Non-pigmented ciliary epithelial cell (primary cell): ENCODE measurements at places on chromosomes 7 and 10.

- DNase-seq, result no peak
These were observed at the start of gene AGR2 for GRCh38 chr7:16804674-16805439. AGR2 (minus strand) TSS chr7:16804999; CDS start chr7:16801796, 3,203 bp downstream.

DNA sequence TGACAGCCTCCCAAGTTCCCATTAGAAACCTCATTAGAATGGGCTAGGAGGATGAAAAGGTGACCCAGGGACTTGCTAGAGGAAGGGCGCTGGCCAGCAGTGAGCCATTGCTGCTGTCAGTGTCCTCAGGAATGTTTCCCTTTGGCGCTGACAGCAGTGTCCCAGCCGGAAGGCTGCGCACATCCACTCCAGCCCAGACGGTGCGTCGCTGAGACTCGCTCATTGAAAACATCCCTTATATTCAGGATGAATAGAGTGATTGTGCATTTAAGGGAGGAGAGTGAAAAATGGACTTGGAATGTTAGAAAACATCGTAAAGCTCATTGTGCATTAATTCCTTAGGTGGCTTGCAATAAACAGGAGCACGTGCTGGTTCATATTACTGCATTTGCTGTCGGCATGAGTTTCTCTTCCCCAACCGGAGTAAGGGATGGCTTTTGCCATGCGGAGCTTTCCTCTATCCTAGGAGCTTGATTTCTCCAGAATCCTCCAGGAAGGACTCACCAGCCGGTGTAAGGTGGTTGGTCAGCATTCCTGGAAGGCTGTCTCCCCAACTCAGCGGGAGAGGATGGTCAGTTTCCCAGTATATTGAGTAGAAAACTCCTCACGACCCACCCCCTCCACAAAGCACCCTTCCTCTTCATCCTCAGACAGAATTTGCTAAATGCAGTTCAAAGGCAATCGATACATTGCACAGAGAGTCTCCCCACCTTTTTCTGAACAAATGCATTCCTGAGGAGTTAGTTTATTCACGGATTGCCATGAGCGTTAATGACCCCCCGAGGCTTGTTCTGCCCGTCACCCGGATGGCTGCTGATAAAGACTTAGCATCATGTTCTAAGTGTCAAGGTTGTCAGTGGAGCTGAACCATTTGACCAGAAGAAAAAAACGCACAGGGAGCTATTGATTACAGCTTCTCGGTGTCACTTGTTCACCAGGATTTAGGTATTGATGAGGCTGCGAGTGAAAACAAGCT is 201.8 kb downstream of the EBF3 start:
- no peak for DNase-seq

DNA sequence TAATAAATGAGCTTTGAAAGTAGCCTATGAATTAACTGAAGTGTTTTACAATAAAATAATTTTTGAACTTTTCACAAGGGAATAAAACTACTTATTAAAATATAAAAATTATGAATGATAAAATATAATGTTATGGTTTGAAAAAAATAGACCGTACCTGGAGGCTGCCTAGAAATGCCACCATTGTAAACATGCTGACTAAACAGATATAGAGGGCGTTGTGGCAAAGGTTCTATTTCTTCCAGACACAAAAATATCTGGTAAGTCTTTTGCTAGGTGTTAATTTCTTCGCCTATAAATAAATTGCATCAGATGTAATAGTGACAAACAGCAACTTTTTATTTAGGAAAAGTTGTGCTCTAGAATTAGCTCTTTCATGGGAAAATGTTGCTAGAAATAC is 11.2 kb downstream of the PPP1R3A start:
- no peak for DNase-seq

DNA sequence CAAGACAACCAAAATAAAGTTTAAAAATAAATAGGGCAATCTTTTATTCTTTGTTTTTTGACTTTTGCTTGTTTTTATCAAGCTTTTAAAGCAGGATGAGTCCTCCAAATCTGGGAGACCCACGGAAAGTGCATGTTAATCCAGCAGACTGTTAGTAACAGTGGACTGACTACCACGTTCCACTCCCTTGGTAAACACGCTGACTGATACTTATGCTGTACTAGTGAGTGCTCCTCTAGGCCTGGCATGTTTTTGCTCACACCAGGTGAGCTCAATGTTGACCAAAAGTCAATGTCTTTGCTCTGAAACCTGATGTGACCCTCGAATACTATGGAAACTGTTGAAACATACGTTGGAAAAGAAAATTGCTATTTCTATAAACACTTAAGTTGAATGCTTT is 88.4 kb downstream of the KIAA1549 start:
- no peak for DNase-seq

GRCh38 chr10:95278061-95278988 is 12.5 kb downstream of the PDLIM1 start:
- no peak for DNase-seq

DNA sequence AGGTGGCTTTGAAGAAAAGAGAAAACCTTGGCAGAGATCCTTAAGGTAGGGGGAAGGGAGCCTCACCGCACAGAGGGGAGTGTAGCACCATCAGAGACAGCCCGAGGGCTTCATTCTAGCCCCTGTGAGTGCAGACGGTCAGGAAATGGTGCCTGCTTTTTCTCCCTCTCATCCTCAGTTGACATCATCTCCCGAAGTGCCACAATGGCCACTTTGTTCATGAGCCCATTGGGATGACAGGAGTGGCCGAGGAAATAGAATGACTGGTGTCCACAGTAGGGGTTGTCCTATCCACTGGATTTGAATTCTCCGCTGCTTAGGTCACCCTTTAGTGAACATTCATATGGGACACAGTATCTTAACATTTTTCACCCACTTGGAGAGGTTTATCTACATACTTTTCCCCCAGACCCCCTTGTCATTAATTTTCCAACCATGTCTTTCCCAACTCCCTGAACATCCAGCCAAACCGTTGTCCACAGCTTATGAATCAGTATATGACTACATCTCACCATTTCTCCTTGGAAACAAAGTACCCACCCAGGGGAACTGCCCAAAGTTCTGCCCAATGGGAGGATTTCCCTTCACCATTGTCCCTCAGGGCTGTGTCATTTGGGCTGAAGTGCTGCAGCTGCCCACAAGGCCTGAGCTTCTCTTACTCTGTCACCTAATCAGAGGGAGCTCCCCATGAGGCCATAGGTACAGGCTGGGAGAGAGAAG is 108.8 kb downstream of the ADCY1 start:
- no peak for DNase-seq

GRCh38 chr10:23742807-23743206 is 303.9 kb downstream of the OTUD1 start:
- no peak for DNase-seq

DNA sequence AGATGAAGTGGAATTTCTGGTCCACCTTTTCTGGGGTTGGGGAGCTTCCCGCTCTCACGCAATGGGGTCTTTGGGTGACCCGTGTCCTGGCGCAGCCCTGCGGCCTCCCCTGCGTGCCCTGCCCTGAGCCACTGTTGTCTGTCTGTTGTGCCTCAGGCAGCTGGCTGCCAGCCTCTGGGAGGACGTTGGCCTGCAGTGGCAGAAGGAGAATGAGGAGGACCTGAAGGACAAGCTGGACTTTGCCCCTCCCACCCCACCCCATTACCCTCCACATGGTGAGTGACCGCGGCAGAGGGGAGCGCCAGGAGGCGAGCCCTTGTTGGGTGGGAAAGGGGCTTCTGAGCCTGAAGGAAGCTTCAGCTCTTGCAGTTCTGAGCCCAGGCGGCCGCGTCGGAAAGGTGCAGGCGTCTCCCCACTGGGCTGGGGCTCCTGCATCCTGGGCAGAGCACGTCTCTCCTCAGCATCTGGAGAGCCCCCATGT is 14.2 kb upstream of the PRKAR1B start:
- DNase-seq, result no peak

DNA sequence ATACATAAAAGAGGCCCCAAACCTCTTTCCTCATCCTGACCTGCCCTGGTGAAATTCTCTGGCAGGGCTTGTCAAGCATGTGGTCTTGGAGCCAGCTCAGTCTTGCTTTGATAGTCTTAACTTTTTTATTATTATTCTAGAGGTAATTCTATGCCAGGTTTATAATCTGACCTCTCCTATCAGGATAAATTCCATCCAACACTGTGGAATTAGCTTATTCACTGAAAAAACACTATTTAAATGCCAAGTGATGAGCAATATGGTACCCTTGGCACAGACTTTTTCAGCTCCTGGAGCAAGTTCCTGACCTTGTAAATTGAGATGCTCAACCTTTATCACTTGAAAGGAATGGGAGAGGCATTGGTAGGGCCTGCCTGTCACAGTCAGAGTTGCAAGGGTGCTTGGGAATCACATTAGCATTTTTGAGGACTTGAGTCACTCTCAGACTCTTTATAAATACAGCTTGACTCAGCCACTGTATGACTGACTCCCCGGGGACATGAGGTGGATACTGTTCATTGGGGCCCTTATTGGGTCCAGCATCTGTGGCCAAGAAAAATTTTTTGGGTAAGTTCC is at the start of gene CPA4:
Gene CPA4 (plus strand): TSS at position 480 of the 576 bp plus-strand sequence. CDS start 20 bp downstream, at position 500.
- peak; percentile 97 for DNase-seq

DNA sequence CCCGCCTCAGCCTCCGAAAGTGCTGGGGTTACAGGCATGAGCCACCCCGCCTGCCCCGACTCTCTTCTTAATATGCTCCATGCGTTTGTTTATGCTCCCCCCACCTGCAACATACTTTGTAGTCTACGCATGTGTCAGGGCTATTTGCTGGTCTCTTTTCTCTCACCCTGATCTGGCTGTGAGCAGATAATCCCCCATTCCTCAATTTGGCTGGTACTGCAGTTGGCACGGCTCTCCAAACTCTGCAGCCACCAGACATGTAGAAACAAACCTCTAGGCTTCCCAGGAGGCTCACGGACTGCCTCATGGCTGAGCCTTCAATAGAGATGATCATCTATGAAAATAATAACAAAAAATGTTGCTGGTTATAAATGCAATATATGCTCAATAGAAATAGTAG is 540.3 kb upstream of the GALNT17 start:
- no peak for DNase-seq

DNA sequence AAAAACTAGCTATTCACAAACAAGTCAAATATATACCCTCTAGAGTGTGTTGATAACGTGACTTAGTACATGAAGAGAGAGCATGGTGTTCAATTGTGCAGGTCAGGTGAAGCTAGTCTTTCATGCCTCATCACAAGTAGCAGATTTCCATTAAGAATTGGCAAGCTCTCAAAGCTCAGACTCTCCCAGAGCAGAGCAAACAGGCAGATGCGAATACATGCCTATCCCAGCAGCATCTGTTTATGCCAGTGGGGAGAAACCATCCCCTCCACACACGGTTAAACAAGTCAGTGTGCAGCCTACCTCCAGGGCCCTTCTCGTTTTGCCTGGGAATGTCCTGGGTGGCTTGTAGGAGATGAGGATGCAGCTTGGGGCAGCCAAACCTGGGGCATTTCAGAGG is 532.5 kb upstream of the C7orf33 start:
- no peak for DNase-seq

GRCh38 chr7:818031-818699 is 14.1 kb upstream of the SUN1 start:
- DNase-seq, result no peak

- no peak for DNase-seq
These were observed 91.0 kb downstream of the MYL10 start for GRCh38 chr7:101537935-101538595.

DNA sequence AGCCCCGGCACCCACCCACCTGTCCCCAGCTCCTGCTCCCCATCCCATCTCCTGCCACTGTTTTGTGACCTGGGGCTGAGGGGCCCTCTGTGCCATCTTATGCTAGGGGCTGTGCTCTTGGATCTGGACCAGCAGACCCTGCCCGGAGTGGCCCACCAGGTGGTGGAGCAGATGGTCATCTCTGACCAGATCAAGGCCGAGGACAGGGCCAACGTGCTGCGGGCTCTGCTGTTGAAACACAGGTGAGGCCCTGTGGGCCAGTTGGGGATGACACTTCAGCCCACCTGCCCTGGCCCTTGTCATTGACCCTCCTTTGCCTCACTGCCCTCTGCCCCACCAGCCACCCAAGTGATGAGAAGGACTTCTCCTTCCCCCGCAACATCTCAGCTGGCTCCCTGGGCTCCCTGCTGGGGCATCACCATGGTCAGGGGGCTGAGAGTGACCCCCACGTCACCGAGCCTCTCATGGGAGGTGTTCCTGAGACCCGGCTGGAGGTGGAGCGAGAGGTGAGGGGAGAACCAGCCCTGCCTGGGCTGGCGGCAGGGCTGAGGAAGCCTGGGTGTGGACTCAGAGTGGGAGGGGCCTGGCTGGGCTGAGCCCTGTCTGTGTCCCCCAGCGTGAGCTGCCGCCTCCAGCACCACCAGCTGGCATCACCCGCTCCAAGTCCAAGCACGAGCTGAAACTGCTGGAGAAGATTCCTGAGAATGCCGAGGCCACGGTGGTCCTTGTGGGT is 10.6 kb downstream of the FASTK start:
- DNase-seq, result no peak

DNA sequence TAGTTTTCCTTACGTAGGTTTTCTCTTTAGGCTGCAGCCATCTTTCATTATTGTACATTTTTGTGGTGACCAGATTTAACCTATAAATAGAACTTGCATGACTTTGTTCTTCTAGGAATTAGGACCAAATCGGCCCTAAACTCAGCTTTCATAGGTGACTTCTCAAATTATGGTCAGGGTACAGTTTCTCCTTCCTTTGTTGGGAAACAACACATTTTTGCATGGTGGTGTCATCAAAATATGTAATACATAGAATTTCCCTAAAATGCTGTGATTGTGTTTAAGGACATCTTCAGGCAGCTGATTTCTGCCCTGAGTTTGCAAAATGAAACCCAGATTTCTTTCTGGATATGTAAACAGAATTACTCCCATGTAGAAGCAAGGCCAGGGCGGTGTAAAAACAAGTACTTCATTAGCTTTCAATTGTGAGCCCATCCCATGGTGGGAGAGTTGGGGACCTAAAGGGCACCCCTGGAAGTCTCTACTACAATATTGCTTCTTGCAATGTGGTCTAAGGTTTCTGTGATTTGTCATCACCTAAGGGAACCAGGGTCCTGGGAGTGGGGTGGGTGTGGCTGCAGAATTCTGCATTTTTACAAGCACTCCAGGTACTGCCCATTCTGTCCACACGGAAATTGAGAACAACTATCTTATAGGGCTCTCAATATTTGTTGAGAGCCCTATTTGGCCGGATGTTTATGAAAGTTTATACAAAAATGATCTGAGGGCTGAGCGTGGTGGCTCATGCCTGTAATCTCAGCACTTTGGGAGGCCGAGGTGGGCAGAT is 121.0 kb upstream of the FAM171A1 start:
- DNase-seq, result no peak

DNA sequence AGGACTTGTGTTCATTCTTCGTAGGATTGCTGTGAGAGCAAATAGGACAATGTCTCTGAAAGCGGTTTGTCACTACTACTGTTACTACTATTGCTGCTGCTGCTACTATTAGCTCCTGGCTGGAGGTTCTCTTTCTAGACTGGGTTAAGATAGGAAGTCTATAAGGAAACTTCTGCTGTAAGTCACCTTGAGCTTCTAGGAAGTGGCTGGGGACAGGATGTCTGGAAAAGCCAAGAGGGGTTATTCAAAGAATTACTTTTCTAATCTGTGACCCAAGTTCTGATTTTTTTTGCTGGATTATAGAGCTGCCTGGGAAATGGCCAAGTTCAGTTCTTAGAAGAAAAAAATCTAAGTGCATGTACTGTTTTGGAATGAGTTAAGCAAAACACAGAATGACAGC is 62.2 kb downstream of the NAMPT start:
- no peak for DNase-seq

GRCh38 chr10:30432622-30433305 is 1.2 kb upstream of the MAP3K8 start:
- no peak for DNase-seq
